ENCODE measurements at places on chromosomes 2 and 18.

GRCh38 chr18:47150824-47151366 is 595 bp upstream of the HDHD2 start:
- no peak for DNase-seq

- no peak for DNase-seq
Observed at GRCh38 chr2:207419331-207419730, 110.4 kb upstream of the CREB1 start.

DNA sequence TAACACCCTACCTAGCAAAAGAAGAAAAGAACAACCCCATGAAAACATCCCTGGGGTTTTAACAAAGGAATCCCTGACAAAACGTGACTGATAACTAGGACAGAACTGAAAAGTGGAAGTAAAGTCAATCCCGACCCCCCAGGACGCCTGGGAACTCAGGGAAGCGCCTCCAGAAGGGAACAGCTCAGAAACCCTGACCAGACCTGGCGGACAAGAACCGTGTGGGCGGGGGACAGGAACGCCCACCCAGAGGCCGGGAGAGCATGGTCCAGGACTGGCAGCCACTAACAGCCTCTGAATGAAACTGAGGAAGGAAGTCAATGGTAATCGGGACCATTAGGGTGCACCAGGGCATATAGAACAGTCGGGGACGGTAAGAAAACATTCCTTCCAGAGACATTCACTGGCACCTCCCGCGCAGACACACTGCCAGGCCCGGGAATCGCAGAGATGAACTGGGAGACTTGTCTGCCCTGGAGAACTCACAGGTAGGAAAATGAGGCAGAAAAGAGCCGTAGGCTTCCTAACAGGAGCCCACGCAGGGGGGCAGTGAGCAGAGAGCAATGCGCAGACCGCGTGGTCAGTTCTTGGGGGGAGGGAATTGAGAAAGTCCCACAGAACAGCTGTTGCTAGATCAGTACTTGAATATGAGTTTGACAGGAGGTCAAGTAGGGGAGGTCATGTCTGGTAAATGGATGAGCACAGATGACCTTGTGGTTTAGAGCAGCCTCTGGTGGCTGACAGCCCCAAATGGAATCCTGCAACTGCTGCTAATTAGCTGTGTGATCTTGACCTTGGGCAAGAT is 1.3 kb upstream of the TBC1D8 start:
- no peak for DNase-seq

- no peak for DNase-seq
Observed at GRCh38 chr2:69046221-69046662, 33.3 kb downstream of the ANTXR1 start.

DNA sequence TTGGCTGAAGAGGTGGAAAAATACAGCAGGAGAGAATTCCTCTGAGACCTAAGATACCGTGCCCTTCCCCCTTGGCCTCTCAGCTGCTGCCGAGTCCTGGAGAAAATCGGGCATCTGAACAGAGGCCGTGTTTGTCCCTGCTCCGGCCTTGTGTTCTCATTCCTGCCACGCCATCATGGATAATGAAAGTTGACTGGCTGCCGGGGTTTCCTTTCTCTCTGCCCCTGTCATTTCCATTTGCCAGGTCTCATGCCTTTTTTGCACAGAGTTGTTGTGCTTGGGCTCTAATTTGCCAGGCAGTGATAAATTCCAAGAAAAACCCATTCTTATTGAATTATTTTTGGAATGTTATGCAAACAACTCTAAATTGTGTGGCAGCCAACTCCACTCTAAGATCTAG is 496.9 kb upstream of the TNP1 start:
- no peak for DNase-seq

DNA sequence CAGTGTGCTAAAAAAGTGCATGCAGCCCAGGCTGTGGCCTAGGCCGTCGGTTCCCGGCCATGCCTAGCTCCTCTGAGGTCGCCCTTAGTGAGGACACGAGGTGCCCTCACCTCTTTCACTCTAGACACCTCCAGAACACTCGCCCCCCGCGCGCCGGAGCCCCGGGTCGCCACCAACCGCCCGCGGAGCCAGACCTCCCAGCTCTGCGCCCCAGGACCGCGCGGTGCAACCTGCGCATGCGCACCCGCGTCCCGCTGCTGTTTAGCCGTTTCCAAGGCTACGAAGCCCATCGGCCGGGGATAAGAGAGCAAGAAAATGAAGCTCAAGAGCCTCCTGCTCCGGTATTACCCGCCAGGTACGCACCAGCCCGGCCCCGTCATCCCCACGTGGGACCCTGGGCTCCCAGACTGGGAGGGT is at the start of gene DAW1:
DAW1 (plus strand) TSS at position 257 of the 417 bp plus-strand sequence; CDS start at position 316, 59 bp downstream.
- peak; percentile 24 for DNase-seq

DNA sequence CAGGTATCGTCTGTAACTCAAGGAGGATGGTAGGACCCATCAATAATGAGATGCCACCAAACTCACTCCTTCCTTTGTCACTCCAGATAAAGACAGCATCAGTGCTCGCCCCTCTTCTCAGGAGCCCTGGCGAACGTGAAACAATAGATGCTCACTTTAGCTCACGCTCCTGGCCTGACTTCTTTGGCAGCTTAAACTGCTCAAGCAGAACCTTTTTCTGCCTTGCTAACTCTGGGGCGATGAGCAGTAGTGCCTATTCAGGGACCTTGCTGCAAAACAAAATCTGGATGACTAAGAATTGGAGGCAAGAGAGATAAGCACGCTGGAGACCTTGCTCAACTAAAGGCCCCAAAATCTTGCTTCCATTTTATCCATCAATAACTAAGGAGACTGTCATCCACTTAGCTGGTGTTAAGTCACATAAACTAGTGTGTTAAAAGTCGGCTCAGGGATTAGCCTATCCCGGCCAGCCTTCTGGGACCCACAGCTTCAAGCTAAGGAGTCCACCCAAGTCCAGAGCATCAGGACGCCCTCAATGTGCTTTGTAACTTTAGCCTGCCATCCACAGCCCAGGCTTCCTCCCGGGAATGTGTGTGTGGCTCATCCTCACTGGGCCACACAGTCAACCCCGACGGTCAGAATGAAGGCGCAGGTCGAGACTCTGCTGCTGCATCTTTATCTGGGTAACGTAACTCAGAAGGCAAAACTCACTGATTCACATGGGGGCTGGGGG is 38.9 kb downstream of the ZNF516 start:
- DNase-seq = no peak

DNA sequence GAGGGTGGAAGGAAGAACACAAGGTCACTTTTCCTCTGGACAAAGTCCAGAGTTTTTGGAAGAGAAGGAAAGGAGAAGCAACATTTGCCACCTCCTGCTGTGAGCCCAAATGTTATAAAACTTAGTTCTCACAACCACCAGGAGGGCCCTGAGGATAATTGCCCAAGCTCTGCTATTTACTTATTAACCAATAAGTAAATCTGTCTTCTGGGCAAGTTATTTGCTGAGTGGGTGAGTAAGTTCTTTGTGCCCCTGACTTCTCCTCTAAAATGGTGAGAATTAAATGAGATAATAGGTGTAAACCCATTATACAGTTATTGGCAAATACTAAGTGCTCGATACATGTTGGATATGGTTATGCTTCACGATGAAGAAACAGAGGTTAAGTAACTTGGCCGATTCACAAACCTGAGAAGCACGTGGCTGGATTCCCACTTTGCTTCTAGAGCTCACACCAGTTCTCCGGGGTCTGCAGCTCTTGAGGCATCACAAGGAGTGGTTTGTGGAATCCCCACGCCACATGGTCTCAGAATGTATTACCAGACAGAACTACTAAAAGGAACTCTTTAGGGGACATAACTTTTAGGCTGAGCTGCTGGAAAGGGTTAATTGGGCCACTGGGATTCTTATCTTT is 164.1 kb downstream of the MYCN start:
- DNase-seq = no peak

DNA sequence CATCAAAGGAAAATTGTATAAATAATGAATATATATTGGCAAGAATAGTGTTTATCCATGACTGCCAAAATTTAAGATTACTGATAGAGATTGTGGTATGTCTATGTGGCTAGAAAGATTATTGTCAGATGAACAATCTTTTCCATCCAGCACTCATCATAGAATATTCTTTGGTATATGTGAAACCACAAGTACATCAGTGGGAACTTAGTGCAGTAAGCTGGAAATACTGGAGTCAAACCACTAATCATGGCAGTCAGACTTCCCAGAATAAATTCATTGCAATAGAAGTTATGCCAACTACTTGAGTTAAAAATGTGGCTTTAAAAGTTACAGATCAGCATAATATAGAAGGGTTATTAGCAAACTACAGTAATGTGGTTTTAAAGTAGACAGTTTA is 310.3 kb downstream of the GULP1 start:
- DNase-seq = no peak

DNA sequence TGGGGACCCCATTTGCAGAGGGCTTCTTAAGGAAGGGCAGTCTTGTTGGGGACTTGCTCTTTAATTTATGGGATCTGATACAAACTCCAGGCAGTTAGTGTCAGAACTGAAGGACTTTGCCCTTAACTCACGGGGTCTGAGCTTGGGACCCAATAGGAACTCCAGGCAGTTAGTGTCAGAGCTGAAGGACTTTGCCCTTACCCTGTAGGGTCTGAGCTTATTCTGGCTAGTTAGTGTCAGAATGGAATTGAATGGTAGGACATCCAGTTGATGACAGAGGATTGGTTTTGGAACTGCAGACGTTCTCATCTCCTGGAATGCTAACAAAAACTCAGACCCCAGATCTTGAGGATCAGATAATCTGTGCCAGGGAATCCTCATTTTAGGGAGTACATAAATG is 256.9 kb upstream of the COPS8 start:
- DNase-seq = no peak

- DNase-seq = no peak
Observed at GRCh38 chr18:73954268-73954667, 193.4 kb downstream of the FBXO15 start.

DNA sequence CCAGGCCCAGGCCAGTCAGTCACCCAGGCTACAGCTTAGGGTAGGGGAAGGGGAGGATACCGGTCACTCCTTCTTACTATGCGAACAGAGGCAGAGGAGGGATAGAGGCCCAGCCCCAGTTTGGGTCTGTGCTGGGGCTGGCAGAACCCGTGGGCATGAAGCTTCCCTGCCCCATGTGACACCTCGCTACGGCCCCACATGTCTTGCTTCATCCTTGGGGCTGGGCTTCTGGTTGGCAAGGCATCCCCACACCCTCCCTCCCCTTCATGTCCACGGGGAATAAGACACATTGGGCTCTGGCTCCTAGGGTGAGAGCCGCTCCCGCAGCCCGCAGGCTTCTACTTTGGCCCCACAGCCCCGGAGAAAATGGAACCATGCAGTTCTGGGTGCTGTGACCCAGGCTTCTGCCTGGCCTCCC is 32.4 kb downstream of the HS1BP3 start:
- DNase-seq = no peak

- no peak for DNase-seq
Observed at GRCh38 chr2:8677646-8678592, 3.9 kb upstream of the ID2 start.

DNA sequence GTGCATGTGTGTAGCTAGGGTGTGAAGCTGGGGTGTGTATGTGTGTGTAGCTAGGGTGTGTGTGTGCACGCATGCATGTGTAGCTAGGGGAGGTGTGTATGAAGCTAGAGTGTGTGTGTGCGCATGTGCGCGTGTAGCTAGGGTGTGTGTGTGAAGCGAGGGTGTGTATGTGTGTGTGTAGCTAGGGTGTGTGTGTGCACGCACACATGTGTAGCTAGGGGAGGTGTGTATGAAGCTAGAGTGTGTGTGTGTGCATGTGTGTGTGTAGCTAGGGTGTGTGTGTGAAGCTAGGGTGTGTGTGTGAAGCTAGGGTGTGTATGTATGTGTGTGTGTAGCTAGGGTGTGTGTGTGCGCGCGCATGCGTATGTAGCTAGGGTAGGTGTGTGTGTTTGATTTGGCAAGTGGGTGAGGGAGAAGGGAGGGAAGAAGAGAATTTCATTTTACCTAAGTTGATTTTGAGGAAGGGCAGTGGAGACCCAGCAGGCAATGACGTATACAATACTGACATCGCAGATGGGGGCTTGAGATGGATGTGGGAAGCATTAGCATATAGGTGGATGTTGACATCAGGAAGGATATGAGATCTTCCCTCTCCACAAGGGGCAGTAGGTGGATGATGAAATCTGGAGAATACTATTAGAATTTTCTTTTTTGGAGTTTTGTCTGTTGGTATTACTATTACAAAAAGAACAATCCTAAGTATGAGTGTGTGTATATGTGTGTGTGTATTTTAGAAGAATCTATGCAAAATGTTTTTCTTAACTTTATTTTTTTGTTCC is 70.7 kb downstream of the PRELID3A start:
- no peak for DNase-seq

- DNase-seq = no peak
Observed at GRCh38 chr2:47300081-47300480, 102.9 kb upstream of the MSH2 start.

DNA sequence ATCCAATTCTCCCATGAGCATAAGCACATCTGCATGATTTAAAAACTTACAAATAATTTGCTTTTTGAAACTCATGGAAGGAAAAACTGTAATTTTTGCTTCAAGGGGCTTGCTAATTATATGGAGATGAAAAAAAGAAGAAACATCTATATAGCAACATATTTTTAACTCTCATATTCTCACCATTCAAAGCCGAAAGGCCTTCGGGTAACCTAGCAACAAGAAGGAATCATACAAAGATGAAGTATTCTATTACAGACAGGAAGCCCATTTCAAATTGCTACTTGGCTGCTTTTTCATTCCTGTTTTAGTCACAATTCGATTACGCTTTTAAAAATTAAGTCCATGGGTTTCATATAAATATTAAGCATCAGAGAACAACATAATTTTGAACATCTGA is 39.2 kb upstream of the RNU4ATAC start:
- DNase-seq = no peak

DNA sequence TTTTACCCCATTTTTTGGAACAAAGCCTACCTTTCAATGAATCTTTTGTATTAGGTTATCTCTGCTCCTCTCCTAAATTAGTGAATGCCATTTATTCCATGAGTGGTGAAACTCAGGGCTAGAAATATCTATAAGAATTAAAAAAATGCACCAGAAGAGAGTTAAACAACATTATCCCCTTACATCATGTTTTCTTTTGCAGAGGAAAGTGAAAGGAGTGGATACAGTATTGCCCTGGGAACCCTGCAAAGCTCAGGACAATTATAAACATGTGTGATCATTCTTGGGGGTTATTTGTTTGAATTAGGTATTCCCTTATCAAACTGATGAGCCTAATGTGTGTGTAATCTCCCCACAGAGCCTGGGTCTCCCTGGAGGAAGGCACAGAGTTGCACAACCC is 559.2 kb downstream of the RNF144A start:
- DNase-seq = no peak

All from stimulated activated CD4-positive, alpha-beta T cell treated with anti-CD3 and anti-CD28 coated beads, Interleukin-1b, Interleukin-23, amount 100 ng/mL, for 24 hours (primary cell).